C1 segment of cervical spinal cord (tissue), 14 donors: ENCODE measurements at places on chromosomes 11 and 22.

- DNase-seq, result no peak
These were observed 16.2 kb upstream of the MUC5B start for GRCh38 chr11:1206391-1207271.

GRCh38 chr11:6474806-6475500 is 1.2 kb upstream of the TRIM3 start:
- no peak for DNase-seq

DNA sequence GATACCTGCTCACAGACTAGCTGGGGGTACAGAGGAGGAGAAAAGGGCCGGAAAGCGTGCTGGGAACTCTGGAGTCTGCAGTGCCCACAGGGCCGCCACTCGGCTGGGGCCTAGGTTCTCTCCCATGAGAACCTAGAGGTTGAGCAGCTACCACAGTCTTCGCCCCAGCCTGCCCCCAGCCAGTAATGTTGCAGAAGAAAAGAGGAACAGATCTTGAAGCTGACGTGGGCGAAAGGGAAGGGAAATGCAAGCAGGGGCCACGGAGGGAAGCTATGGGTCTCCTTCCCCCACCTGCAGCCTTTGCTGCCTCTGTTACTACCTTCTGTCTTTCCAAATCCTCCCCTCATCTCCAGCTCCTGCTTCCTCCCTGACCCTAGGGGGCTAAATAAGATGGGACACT is 28.8 kb upstream of the P2RY2 start:
- DNase-seq, result no peak

GRCh38 chr11:47536915-47537314 is 16.0 kb downstream of the CELF1 start:
- no peak for DNase-seq

DNA sequence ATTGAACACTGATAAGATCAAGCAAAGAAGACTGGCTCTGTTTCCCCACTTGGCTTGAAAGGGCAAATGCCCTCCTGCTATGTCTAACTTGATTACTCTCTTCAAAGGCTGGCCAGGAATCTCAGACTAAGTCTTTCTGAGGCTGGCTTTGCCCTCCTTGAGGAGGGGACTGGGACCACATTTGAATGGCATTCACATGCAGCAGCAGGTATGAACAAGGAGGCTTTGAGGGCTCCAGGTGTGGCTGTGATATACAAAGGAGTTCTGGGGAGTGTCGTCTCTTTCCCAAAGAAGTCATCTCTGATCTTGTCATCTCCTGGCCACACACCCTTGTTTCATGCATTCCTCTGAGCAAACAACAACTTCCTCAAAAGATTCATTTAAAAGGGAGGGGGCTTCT is 130.8 kb downstream of the ARL14EP start:
- DNase-seq, result no peak

- no peak for DNase-seq
These were observed 26.4 kb downstream of the KCTD17 start for GRCh38 chr22:37077802-37078448.

GRCh38 chr22:29623553-29624169 is 20.2 kb downstream of the NF2 start:
- DNase-seq, result no peak

GRCh38 chr11:3736816-3737215 is 60.5 kb downstream of the NUP98 start:
- no peak for DNase-seq

GRCh38 chr11:75341612-75342011 is 9.8 kb downstream of the ARRB1 start:
- no peak for DNase-seq

- DNase-seq, result no peak
These were observed 697 bp upstream of the PAFAH1B2 start for GRCh38 chr11:117143390-117143789.

DNA sequence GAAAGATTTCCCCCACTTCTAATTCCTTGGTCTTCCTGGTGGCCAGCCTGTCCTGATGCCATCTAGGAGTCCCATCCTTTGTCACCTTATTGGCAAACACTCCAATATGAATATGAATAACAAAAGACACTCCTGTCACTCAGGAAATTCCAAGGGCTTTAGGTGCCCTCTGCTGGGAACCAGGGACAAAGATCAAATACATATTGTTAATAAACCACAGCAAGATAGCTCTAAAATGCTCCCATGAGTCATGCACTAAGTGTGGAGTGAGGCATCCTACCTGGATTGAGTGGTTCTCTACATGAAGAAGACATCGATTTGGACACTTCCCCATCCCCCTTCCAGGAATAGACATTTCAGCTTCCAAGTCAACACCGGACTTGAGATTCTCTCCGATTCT is 823.6 kb downstream of the TBC1D22A start:
- no peak for DNase-seq

GRCh38 chr11:47179655-47179991 is 2.9 kb upstream of the ARFGAP2 start:
- DNase-seq, result peak; percentile 16

DNA sequence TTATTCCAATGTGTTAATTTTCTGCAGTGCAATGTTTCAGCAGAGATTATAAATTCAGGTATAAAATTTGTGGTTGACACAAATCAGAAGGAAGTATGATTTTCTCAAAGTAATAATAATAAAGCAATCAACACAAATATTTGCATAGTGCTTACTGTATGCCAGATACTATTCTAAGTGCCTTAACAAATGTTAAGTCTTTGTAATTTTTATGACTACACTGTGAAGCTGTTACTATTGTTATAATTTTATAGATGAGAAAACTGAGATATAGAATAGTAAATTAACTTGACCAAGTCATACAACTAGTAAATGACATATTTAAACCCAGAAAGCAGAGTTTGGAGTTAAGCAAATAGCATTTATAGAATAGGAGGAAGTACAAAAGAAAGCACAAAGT is 16.4 kb upstream of the OR6X1 start:
- no peak for DNase-seq

- no peak for DNase-seq
These were observed 36.3 kb downstream of the ETS1 start for GRCh38 chr11:128551058-128551457.

GRCh38 chr11:82556210-82556609 is 177.5 kb downstream of the FAM181B start:
- no peak for DNase-seq

- DNase-seq, result no peak
These were observed 7.8 kb upstream of the STIP1 start for GRCh38 chr11:64178203-64178602.

GRCh38 chr11:120065876-120066275 is 72.0 kb downstream of the TRIM29 start:
- no peak for DNase-seq

DNA sequence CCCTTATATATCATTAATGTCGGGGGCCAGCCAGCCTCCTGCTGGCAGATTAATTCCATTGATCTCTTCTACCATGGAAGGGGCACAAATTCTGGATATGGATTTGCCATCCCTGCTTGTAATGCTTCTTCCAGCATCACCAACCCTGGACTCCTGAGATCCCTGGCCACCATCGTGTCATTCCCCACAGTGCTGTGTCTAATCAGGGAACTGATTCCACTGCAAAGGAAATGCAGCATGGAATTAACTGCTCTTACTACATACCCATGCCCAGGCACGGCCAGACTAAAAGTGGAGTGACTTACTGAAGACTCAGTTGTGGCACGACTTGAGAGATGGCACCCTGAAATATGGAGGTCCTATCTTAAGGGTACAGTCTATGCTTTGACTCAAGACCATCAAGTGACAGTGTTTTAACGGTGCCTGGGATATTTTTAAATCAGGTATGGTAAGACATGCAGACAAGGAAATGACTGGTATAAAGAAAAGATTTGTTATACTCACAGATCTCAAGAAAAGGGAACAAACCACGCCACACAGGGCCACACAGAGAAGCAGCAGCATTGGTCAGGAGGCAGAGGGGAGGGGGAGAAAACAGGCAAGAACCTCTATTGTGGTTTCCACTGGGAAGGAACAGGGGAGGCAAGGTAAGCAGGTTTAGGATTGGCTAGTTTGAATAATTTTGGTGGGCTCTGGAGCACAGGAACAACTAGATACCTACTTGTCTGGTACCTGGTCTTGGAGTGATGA is 65.1 kb downstream of the IGLL5 start:
- DNase-seq, result no peak

DNA sequence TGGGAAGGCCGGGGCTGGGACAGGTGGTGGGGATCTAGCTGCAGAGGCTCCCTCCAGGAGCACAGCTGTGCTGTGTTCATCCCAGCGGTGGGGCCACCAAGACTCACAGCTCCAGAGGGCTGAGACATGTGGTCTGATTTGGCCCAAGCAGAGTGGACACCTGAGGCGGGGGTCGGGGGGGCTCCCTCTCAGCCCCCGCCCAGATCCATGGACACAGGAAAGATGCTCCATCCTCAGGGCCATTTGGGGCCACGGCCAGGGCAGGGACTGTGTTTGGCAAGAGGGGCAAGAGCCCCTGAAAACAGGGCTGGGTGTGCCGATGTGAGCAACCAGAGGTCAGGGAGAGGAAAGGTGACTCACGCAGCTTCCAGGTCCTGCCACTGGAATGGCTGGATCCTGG is 219.4 kb downstream of the BRD1 start:
- no peak for DNase-seq

- DNase-seq, result no peak
These were observed 72.0 kb downstream of the CYTH4 start for GRCh38 chr22:37354261-37354660.

DNA sequence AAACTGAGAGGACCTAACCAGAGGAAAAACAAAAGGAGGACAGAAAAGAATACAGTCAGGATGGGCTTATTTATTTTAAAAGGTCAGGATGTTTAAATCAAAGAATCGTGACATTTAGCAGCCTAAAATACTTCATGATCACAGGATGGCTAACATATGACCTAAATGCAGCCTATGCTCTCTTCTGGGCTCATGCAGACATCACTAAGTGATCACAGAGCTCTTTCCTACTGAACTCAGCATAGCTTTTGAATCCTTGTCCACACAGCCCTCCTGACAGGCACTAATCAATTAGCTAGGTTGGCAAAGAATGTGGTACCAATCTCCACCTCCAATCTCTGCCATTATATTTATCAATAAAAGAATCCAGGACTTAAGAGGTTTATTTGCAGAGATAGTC is 60.1 kb upstream of the PHF21A start:
- no peak for DNase-seq

GRCh38 chr22:17780116-17780740 is 6.0 kb upstream of the BID start:
- no peak for DNase-seq

DNA sequence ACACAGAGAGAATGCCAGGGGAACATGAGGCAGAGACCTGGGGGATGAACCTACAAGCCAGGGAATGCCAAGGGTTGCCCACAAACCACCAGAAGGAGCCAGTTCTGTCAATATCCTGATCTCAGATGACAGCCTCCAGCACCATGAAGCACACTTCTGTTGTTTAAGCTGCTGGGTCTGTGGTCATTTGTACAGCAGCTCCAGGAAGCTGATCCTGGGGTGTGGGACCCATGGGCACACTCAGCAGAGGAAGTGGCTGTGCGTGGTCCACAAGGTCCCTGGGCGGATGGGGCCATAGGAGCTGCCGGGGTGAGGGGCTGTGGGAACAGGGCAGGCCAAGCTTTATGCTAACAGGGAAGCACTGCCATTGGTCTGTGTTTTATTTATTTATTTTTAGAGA is 12.1 kb downstream of the PPM1F start:
- DNase-seq, result peak; percentile 14

DNA sequence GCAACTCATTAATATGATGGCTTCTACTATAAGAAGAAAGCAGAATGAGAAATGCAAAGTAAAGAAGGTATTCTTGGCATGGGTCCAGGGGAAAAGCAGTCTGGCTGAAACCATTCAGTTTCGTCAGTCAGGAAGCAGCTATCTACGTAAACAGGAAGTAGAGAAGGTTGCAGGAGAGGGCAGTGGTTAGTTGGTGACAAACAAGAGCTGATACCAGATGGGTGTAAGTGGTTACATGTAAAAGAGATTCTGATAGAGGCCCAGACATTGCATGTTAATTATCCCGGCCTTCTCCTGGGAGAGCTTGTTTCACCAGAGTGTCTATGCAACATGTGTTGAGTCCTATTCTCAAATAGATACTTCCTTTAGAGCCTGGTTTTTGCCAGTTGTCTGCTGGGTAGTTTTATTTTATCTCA is 58.4 kb upstream of the PSMA1 start:
- no peak for DNase-seq

- no peak for DNase-seq
These were observed 521 bp downstream of the PES1 start for GRCh38 chr22:30591191-30591587.

- no peak for DNase-seq
These were observed 219.1 kb upstream of the CCDC179 start for GRCh38 chr11:23079382-23079813.

DNA sequence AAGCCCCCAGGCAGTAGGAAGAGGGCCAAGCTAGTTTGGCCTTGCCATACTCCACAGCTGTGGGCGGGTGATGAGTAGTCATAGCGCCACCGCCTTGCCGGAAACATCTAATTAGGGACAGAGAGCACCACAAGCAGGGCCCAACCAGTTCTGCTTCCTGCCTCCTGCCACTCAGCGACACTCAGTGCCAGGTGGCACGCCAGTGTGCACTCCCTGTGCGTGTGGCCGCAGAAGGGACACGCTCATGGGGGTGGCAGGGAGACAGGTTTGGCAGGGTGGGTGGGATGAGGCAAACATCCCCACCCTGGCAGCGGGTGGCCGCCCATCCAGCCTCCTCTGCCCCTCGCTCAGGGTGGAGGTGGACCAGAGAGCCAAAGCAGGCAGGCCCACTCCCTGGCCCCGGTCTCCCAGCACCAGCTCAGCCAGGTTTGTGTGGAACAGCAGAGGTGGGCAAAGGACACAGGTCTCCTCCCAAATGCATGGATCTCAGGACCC is 4.9 kb downstream of the OVOL1 start:
- no peak for DNase-seq
